Right cardiac atrium (tissue), 5 donors: ENCODE measurements at places on chromosomes 7 and 10. TPM values are rescaled to one million over a fixed set of nuclear protein-coding genes. Genes with fewer than 3 reads are reported as not detected.

The TAS2R4 gene
- 0.27 TPM for polyA plus RNA-seq

The FAM237B gene
- not detected for polyA plus RNA-seq

The MCM10 gene
- 0.07 TPM for polyA plus RNA-seq

The UCMA gene
- polyA plus RNA-seq: not detected

The EPC1 gene
- 11.5 TPM for polyA plus RNA-seq
